ENCODE measurements at places on chromosomes 12 and 14. TPM values are rescaled to one million over a fixed set of nuclear protein-coding genes. Genes with fewer than 3 reads are reported as not detected.

Gene MUCL1
- total RNA-seq: not detected

Gene MGAT4C
- total RNA-seq: under 0.01 TPM

Gene TEX52
- total RNA-seq: not detected

Gene NOPCHAP1
- total RNA-seq: 12.2 TPM

Gene ADAMTS20
- not detected for total RNA-seq

Gene BAZ2A
- total RNA-seq: 15.9 TPM

Gene FAM216A
- total RNA-seq: 14.9 TPM

Gene MOAP1
- total RNA-seq: 16.9 TPM

Gene SDR9C7
- not detected for total RNA-seq

Gene GALNT4
- total RNA-seq: 10.8 TPM

Gene FAM222A
- under 0.01 TPM for total RNA-seq

Gene MYF6
- total RNA-seq: under 0.01 TPM

Gene LBHD2
- total RNA-seq: not detected

Gene SERPINA6
- not detected for total RNA-seq

Gene ATP23
- total RNA-seq: 8.5 TPM

Gene CPNE6
- total RNA-seq: not detected

Gene OTX2
- total RNA-seq: not detected

Gene SSTR1
- 3.0 TPM for total RNA-seq

Gene NTF3
- 1.5 TPM for total RNA-seq

Gene ARHGDIB
- 8.3 TPM for total RNA-seq

Gene ABCC9
- 9.9 TPM for total RNA-seq

Gene GLS2
- total RNA-seq: under 0.01 TPM

Gene CCDC175
- total RNA-seq: not detected

Gene KDM5A
- 48.0 TPM for total RNA-seq

Gene FIGNL2
- total RNA-seq: 0.17 TPM

Gene FGF6
- not detected for total RNA-seq

Gene TGM1
- 0.83 TPM for total RNA-seq

Gene CCDC38
- not detected for total RNA-seq

Gene SLCO1B1
- total RNA-seq: not detected

Gene ACOT4
- total RNA-seq: 1.7 TPM

Gene C12orf50
- under 0.01 TPM for total RNA-seq

Gene ITGB7
- total RNA-seq: 0.50 TPM

Gene HOXC11
- total RNA-seq: not detected

Gene LRTM2
- total RNA-seq: not detected

Gene TMEM117
- 6.2 TPM for total RNA-seq

Gene CCDC197
- not detected for total RNA-seq

Gene LRFN5
- total RNA-seq: 3.6 TPM

Gene SYT1
- 0.51 TPM for total RNA-seq

Gene C14orf93
- 10.5 TPM for total RNA-seq

Gene EML5
- 0.66 TPM for total RNA-seq

Gene ISCA2
- total RNA-seq: 17.7 TPM

Gene AEBP2
- total RNA-seq: 27.2 TPM

Gene GPR137C
- 0.51 TPM for total RNA-seq

Gene CSAD
- total RNA-seq: 10.1 TPM

Gene CIROP
- total RNA-seq: 1.0 TPM

Gene ZC2HC1C
- 1.5 TPM for total RNA-seq

Gene STAB2
- not detected for total RNA-seq
